ENCODE measurements at places on chromosomes 16 and 17.

- no peak for DNase-seq
These were observed 250.7 kb downstream of the HS3ST3A1 start for GRCh38 chr17:13351046-13351445.

GRCh38 chr16:57815987-57816745 is 13.9 kb upstream of the KIFC3 start:
- DNase-seq: no peak

DNA sequence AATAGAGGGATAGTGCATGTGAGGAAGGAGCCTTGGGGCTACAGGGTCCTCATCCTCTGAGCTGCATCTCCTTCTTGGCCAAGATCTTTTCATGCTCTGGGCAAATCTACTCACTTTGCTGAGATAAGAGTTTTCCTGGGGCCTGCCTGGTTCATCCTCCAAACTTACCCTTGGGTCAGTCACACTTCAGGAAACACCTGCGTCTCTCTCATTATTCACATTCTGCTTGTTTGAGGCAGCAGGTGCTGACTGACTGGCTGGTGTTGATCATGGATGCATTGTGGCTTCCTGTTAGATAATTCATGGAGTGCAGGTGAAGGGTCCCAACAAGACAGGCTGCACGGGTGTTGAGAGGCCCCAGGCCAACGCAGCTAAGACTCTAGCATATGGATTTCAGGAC is 162.6 kb downstream of the SALL1 start:
- no peak for DNase-seq

- DNase-seq: no peak
These were observed 231.8 kb downstream of the BCAS3 start for GRCh38 chr17:60909405-60909804.

GRCh38 chr16:67345401-67345800 is 18.8 kb downstream of the LRRC36 start:
- DNase-seq: no peak

GRCh38 chr16:67270931-67271338 is 8.4 kb upstream of the PLEKHG4 start:
- no peak for DNase-seq

- no peak for DNase-seq
These were observed 12.5 kb downstream of the CDH13 start for GRCh38 chr16:82639263-82639662.
